ENCODE measurements at places on chromosomes 12 and 14.

- DNase-seq = no peak
These were observed 129.9 kb upstream of the GRIN2B start for GRCh38 chr12:14111230-14111865.

GRCh38 chr14:75090353-75090752 lies 20.9 kb downstream of the ZC2HC1C start:
- no peak for DNase-seq

DNA sequence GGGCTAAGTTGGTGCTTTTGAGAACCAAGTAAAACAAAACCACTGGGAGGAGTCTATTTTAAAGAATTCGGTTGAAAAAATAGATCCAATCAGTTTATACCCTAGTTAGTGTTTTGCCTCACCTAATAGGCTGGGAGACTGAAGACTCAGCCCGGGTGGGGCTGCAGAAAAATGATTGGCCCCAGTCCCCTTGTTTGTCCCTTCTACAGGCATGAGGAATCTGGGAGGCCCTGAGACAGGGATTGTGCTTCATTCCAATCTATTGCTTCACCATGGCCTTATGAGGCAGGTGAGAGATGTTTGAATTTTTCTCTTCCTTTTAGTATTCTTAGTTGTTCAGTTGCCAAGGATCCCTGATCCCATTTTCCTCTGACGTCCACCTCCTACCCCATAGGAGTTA lies 1.8 kb upstream of the RAB5B start:
- DNase-seq = no peak

GRCh38 chr12:43737646-43738045 lies 20.9 kb downstream of the PUS7L start:
- no peak for DNase-seq

DNA sequence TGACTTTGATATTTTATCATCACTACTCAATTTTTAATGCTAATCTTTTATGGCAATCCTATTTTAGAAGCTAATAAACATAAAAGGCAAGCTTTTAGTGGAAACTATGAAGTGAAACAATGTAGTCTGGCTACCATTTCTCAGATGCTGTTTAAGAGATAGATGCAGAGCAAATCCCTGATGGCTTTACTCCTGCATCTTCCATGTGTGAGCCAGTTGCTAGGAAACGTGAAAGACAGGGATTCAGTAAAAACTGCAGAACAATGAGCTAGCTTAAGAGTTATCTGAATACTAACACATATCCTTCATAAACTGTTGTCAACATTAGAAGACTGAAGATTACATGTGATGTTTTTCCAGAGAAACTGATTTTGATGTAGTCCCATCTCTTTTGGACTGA lies 112.6 kb downstream of the SLC2A13 start:
- no peak for DNase-seq

DNA sequence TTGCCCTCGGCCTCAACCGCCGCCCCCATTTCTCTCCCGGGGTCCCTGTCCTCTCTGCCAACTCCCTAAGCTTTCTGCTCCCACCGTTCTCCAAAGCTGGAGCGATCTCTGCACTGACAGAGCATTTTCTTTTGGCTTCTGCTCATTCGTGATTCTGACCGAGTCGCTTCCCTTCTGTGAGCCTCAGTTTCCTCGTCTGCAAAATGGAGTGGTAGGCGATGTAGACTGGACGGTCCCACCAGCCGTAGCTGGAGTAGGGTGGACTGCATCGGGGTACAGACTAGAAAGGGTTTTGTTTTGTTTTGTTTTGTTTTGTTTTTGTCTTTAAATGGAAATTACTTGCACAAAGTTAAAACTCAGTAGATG lies 2.4 kb downstream of the VSX2 start:
- no peak for DNase-seq
